ENCODE measurements at places on chromosomes 5 and 9.

GRCh38 chr5:121489972-121490371, 361.7 kb upstream of the FTMT start:
- DNase-seq: no peak

GRCh38 chr5:133714161-133714915, 102.0 kb upstream of the FSTL4 start:
- DNase-seq: no peak

- no peak for DNase-seq
These were observed 355.1 kb downstream of the ADAMTS6 start for GRCh38 chr5:65126542-65127069.

DNA sequence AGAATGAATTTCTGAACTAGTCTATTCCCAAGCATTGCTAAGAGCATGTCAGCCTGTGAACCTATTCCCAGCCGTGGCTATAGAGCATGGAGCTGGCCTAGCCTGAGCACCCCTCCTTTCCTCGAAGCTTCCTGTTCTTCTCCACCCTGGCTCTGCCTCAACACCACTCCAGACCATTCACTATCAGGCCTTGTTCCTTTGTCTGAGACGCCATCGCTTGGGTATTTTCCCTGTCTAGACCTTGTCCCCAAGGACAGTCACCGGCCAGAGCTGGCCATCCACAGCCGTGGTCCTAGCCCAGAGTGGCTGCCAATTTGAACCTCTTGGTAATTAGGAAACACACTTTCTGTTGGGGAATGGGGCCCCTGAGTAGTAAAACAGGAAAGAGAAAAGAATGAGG, 105.8 kb downstream of the LIFR start:
- DNase-seq: no peak

- no peak for DNase-seq
These were observed 3.7 kb upstream of the FSD1L start for GRCh38 chr9:105444130-105444529.

DNA sequence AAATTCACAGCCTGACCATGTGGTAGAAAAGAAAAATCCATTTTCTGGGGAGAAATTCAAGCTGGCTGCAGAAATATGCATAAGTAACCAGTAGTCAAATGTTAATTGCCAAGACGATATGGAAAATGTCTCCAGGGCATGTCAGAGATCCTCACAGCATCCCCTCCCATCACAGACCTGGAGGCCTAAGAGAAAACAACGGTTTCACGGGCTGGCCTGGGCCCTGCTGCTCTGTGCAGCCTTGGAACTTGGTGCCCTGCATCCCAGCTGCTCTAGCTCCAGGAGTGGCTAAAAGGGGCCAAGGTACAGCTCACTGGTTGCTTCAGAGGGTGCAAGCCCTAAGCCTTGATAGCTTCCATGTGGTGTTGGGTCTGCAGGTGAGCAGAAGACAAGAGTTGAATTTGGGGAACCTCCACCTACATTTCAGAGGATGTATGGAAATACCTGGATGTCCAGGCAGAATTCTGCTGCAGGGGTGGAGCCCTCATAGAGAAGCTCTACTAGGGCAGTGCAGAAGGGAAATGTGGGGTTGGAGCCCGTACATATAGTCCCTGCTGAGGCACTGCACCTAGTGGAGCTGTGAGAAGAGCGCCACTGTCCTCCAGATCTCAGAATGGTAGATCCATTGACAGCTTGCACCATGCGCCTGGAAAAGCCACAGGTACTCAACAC, 49.7 kb downstream of the PTBP3 start:
- DNase-seq: no peak

- DNase-seq: no peak
These were observed 50.8 kb upstream of the CTNNA1 start for GRCh38 chr5:138702166-138703077.

GRCh38 chr9:128394379-128395168, 23.4 kb downstream of the URM1 start:
- no peak for DNase-seq

- DNase-seq: no peak
These were observed 650 bp downstream of the FRMD3 start for GRCh38 chr9:83537331-83538171.

GRCh38 chr5:143251946-143252345, 151.5 kb downstream of the NR3C1 start:
- DNase-seq: no peak

DNA sequence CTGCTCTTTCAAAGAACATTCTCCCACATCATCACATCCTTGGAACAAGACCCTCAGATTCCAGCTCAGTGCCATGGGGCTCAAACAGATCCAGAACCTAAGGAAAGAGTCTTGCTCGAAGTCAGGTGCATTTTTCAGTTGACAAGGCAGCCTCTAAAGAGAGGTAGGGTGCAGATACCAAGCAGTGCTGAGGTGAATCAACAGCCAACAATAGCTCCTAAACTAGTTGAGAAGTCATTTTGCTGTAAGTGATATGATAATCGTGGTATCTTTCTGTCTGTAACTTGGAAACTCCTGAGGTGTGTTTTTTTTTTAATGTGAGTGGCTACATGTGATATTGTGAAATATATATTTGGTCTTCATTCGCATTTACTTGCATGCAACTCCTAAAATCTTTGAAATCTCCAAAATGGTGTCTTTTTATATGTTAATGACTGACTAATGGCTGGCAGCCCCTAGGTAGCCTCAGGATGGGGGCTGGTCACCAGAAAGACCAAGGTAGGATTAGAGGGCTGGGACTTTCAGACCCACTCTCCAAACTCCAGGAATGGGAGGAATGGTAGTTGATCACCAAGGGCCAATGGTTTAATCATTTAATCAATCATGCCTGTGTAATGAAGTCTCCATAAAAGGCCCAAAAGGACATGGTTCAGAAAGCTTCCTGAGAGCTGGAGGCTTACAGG, 96.6 kb downstream of the SERINC5 start:
- DNase-seq: no peak

DNA sequence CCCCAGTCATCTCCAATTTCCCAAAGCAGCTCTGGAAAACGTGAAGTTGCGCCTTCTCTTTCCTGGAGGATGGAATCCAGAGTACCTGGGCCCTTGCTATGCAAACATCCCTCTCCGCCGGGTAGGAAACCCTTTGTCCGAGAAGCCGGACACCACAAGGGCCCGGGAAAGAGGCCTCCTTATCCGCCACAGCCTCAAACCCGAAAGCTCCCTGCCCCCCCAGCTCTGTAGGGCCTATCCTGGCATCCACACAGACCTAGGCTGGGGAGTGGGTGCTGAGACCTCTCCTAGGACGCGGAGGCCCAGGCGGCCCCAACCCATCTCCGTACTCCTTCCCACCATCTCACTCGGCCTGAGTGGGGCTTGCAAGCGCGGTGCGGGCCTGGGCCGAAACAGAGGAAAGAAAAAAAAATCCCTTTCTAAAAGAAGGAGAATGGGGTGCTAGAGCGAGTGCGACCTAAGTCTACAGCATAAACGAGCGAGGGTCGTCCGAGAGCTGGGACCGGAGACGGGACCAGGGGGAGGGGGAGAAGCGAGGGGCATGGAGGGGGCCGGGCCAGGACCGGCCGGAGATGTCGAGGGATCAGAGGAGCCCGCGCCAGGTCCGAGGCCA, 624 bp downstream of the FBXW11 start:
- DNase-seq: no peak
